NCI-H1105 (cell line): ENCODE measurements at places on chromosomes 7 and 10.

DNA sequence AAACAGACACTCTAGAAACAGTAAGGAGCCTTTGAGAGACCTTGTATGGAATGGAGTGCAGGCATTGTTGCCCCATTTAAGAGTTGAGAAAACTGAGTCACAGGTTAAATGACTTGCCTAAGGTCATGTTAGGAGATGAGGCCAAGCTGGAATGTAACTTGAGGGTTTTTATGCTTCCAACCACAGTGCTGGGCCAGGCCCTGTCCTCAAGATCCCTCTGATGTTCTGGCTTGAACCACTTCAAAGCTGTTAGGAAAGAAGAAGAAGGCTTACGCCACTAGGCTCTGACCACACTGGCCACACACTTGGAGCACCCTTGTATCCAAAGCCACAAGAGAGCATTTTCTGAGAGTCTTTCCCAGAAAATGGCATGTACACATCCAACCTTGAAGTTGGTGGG, 42.7 kb downstream of the PLAU start:
- DNase-seq: no peak

- DNase-seq: no peak
These were observed 36.6 kb upstream of the CALD1 start for GRCh38 chr7:134742688-134743350.

DNA sequence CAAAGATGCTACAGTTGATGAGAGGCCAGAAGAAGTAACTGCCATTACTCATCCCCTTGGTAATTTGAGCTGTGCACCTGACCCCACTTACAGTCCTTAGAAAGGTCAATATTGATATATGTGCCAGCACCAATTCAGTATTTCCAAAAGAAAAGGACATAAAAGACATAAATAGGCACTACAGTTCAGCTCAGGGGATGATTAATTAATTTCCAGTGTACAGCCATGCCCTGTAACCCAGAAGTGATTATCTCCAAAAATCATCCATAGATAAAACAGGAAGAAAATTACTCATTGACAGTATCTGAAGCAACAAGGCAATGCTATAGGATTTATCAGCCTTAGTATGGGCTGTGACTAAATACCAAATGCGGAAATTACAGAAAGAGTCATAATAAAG, 82.4 kb downstream of the PHYHIPL start:
- no peak for DNase-seq

DNA sequence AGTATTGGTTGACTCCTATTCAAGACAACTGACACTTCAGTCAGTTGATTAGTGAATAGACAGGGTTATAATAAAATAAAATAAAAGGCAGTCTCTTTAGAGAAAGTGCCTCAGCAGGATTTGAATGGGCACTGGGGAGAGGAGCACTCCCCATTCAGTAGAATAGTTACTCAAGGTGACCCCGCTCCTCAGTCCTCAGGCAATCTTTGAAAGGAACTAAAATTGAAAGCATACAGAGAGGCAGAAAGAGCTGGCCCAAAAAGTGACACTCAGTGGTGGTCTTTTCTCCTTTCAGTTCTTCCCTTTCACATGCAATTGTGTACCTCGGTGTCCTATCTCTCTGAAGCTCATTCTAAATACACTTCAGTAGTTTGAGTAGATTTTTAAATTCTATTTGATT, 47.4 kb upstream of the MACC1 start:
- DNase-seq: no peak

DNA sequence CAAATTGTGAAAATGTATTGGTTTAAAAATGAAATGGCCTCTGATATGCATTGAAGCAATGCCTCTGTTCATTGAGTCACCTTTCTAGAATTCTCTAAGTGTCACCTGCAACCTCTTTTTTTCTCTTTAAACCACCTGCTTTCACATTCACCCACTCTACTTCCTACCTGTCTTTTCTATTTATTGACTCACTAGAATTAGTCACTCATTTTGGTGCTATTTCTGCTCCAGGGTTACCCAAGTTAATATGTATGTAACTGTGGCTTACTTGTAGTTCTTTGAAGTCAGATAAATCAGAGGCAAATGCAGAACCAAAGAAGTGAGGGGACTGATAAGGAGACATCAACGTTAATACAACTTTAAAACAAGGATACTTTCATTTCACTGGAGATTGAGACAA, 674.7 kb downstream of the CCSER2 start:
- DNase-seq: no peak

DNA sequence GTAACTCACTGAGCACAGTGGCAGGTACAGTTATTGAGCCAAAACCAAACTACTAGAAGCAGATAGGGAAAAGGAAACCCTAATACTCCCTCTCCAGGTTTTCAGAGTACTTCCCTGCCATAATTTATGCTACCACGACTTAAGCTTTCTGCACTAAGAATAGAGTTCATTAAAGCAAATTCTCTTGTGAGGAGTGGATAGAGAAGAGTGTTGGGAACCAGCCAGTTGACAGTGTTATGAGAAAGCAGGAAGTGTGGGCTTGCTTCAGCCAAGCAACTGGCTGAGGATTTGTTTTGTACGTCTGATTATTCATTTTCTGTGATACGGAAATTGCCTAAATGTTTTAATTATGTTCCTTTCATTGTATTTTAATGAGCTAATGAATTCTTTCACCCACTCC, 280.5 kb downstream of the KIF20B start:
- no peak for DNase-seq

DNA sequence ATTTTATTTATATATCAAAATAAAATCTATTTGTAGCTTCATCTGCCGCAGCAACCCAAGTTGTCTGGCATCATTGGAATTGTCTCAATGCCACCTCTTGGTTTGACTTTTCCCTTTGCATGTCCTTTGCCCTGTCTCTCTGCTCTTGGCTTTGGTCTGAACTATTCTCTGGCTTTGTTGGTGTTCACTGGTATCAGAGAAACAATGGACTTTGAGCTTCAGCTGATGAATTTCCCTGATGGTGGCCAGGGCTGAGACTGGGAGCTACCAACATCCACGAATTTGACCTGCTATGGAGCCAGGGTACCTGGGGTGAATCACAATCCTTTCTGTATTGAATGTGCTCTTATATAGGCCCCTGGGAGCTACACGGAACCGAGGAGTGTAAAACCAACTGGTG, 311.7 kb upstream of the KIAA1217 start:
- no peak for DNase-seq

DNA sequence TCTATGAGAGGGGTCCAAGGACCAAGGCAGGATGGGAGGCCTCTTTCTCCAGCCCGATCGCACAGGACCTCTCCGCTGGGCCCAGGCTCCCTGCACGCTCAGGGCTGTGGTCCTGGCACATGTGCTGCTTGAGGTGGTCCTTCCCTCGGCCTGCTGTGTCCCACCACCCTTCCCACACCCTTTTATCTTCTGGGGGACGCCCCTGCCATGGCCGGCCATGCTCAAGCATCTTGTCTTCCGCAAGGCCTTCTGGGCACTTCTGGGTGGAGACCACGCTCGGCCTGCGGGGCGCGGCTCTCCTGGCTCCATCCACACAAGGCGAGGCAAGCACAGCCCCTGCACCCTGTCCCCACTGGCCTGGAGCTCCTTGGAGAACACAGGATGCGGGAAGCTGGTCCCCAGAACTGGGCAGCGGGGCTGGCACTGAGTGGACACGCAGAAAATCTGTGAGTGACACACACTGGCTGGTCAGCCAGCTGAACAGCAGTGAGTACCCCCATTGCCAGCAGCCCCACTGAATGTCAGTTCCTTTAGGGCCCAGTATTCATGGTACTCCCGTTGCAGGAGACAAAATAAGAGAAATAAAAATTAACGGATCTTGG, 115.9 kb downstream of the TCERG1L start:
- no peak for DNase-seq
